ENCODE measurements at places on chromosomes 12 and 14.

- DNase-seq: no peak
These were observed 281.9 kb downstream of the CACNA1C start for GRCh38 chr12:2334689-2335088.

GRCh38 chr12:105840384-105840783, 298.4 kb downstream of the NUAK1 start:
- DNase-seq: no peak

DNA sequence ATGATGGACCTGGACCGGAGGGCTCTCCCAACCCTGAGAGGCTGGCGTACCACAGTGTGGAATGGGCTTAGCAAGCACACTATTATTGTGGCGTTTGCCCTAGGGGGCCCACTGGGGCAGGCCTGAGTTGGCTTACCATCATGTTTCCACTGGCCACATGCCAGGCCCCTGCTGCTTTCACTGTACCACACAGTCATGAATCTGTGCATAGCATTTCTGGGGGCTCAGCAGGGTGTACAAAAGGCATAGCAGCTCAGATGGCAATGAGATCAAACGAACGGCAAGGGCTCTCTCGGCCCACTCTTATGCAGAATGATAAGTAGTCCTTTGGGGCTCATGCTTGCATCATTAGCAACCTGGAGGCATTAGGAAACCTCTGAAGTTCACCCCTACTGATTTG, 137.0 kb upstream of the HIF1A start:
- no peak for DNase-seq

DNA sequence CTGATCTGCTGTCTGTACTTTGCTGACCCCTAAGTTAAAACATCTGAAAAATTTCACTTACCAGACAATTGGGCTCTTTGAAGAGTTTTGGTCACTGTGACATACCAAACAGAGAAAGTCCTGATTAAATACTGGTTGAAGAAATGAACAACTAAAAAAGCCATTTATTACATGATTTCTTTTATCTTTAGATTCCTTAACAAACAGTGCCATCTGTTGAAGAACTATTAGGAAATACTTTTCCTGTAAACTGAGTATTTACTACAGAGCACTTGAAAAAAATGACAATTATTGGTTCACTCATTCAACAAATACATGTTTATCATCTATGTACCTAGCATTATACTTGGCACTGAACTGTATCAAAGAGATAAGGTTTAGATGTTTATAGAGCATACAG, 6.5 kb upstream of the WASHC4 start:
- no peak for DNase-seq

DNA sequence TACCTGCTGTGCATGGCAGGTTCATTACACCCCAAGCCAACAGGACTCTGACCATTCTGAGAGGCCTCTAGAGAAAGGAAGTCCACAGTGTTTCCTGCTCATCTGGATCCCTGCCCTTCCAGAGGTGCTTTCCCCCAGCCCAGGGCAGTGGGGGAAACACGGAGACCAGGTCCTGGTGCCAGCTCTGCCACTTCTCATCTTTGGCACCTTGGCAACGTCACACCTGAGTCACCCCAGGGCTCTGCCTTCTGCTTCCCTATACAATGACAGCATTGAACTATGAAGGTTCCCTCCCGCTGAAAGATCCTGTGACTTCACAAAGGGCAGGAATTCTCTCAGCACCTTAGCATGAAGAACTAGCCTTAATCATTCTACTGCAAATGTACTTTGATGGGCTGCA, 74.9 kb downstream of the ANO2 start:
- no peak for DNase-seq

GRCh38 chr12:103100257-103100831, 142.9 kb downstream of the ASCL1 start:
- DNase-seq: no peak

DNA sequence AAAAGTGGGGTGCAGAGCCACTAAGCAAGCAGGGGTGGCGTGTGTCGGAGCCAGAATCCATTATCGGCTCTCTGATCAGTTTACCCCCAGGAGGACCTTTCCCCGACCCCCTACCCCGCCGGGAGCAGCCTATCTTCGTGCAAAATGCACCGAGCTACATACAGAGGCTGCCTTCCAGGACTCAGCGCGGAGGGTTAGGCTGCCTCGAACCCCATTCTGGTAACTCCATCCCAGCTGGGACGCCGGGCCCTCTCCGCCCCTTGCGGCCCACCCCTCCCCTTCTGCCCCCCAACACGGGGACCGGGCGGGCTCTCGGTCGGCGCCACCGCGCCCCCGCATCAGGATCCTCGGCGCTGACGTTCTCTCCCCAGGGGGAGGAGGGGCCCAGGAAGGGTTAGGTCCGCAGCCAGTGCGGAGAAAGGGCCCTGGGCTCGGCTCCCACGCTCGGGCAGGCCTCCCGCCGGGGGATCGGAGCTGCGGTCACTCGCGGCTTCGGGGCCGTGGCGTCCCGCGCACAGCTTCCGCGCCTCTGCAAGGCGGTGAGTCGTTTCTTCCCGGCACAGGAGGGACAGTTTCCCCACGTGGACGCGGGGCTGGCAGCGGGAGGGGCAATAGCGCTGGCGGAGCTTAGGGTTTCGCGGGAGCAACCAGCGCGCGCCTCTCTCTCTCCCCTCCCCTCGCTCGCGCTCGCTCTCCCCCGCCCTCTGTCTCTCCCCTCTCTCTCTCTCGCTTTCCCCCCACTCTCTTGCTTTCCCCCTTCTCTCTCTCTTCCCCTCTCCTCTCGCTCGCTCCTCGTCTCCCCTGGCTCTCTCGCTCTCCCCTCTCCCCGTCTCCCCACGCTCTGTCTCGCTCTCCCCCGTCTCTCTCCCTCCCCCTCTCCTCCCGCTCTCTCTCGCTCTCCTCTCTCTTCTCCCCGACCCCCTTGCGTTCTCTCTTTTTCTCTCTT, 12.5 kb upstream of the MAP3K9 start:
- DNase-seq: no peak

- DNase-seq: no peak
These were observed 77.4 kb upstream of the ALG10 start for GRCh38 chr12:33944703-33945437.

All from D721Med (cell line).